Pancreas (tissue), 10 donors: ENCODE measurements at places on chromosomes 6 and 20. TPM values are rescaled to one million over a fixed set of nuclear protein-coding genes. Genes with fewer than 3 reads are reported as not detected.
A peak's percentile ranks its signal among the peaks of the same experiment; 100 is the strongest.

GRCh38 chr20:6530779-6531315 lies 236.6 kb upstream of the BMP2 start:
- DNase-seq, result no peak

- no peak for DNase-seq
Measured at GRCh38 chr20:35271904-35272303, 6.0 kb downstream of the MMP24OS start.

GRCh38 chr6:137223370-137224131 lies 4.4 kb upstream of the IFNGR1 start:
- DNase-seq, result peak; percentile 36

DNA sequence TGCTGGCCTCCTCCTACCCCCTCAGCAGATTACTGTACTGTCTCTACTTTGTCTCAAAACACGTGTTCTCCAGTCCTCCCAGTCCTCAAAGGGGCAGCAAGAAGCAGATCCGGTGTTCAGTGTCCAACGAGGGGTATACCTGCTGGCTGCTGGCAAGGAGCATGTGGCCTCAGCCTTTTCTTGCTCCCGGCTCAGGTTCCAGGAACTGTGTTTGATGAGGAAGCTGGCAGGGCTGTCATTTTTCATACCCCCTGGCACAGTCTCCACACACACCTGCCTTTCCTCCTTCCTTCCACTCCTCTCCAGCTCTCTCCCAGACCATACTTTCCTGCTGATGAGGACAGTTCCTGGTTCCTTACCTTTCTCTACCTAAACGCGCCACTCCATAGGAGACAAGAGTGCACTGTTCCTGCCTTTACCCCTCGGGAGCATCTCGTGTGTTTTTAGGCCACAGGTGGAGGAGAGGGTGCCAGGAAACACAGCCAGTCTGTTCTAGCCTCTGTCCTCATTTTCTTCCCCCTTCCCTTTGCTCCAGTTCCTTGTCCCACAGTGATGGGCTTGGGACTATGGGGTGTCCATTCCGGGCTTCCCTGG lies 77.2 kb downstream of the SSR1 start:
- DNase-seq, result peak; percentile 78

DNA sequence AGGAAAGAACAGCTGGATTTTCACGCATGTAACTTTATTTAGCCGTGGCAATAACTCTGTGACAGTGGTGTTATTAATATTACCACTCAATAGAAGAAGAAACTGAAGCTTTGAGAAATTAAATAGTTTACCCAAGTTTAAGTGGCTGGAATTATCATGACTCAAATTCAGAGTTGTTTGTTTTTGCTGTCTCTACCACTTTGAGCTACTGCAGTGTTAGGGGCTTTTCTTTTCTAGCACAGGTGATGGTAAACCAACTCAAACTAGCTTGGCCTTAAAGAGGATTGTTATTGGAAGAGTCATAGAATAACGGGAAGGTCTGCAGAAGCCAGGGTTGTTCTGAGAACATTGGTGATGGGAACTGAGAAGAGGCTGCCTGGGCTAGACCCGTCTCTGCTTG lies 66.0 kb upstream of the PREP start:
- DNase-seq, result no peak

- DNase-seq, result no peak
Measured at GRCh38 chr20:1322511-1323245, 6.3 kb downstream of the SDCBP2 start.

DNA sequence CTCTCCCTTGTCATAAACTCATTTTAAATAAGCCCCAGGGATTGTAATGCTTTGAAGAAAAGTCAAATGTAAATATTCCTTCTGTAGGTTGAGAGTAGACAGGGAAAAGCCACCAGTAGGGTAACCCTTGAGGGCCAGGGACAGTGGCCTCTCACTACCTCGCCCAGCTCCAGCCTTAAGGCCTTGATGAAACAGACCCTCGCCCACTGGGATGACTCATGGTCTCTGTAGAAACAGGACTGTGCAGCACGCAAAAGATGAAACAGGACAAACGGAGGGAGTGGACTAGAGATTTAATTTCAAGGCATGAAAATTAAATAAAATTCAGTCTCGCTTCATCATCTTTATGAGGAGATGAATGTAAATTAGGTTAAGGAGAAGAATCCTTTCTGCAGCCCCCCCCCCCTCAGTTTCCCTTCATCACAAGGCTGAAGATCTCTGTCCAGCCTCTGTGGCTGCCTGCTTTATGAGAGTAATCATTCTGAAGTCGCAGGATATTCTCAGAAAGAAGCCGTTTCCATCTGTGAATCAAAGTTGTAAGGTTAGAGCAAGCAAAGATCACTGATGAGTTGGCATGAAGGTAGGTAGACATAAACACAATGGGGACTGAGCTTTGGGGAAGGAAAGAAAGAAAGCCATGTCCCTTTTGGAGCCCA lies 60.4 kb downstream of the TMEM200A start:
- DNase-seq, result no peak

GRCh38 chr6:129671442-129672340 lies 38.3 kb downstream of the ARHGAP18 start:
- DNase-seq, result no peak

DNA sequence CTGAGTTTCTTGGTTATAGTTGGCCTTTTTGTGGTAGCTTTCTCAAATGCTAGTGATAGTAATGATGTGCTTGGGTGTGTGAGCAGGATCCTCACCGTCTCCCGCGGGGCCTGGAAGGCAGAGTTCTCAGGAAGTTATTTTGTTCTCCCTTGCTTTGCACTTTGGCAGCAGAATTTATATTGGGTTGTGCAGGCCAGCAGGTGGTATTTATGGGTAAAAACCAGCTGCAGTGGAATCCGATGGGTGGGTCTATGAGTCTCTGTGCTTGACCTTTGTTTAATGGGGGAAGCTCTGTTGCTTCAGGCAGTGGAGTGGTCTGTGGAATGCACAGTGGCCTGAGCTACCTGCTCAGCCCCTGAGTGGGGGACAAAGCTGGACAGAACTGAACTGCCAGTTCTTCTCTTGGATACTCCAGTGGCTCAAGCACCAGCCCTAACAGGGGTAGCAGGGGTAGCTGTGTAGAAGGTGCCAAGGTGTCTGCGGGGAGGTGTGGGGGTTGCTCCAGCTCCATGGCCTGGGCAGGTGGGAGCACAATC lies 27.3 kb downstream of the IGF2R start:
- no peak for DNase-seq

- DNase-seq, result no peak
Measured at GRCh38 chr20:58995461-58996225, 11.4 kb downstream of the CTSZ start.

DNA sequence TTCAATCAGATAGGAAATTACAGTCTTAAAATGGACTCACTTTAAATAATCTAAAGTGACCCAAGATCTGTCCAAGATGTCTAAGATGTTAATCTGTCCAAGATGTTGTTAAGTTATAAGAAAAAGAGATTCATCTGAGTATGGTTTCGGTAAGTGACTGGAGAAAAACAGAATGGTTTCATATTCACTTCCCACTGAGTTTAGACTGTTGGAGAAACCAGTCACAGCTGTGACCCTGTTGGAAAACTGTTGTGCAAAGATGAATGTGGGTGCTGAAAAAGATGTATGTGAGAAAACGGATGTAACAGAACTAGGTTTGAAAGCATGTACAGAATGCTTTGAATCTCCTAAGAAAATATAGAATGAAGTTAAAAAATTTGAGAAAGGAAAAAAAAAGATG lies 325.9 kb downstream of the COL12A1 start:
- no peak for DNase-seq

DNA sequence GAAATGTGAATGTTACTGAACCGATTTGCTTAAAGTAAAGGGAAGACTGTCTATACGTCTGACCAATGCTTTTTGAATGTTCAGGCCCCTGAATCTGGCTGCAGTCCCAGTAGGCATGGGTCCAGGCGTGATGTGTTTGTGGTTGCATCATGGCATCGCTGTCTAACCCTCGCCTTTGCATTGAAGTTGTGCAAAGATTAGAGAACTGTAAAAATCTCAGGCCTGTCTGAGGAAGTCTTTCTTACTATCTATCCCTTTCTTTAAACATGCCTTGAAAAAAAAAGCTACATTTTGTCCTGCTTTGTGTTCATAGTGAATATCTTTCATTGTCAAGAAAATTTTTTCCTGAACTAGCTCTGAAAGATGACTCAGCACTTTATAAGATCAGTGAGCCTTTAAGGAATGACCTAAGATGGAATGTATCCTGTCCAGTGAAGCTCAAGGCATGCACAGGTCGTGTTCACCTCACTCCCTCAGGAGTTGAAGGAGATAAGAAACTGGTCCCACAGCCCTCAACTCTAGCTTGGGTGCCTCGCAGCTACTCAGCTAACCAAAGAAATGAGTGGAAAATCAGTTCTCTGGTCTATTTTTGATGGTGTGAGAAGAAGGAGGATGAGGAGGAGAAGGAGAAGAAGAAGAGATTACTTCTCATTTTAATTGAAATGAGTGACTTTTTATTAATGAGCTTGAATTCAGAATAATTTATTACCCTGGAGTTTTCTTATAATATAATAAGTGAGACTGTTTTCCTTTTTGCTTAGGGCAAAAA lies 48.6 kb downstream of the TPD52L1 start:
- DNase-seq, result peak; percentile 75

The PAK5 gene
- total RNA-seq, result 1.0 TPM
